ENCODE measurements at places on chromosomes 1 and 21.

DNA sequence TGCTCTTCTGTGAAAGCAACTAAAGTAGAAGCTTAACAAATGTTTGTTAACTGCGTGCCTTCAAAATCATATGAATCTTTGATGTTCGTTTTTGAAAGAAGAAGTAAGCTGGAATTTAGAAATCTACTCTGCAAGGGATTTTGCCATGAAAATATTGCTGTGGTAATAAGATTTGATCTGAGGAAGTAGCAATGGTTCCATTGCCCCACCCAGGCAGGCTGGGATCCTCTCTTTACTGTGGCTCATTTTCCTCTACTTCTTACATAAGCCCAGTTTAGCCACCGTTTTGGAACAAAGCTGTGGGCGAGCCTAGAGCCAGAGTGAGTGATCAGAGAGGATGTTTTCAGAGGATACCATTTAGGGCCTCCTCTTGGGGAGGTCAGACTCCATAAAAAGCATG lies 20.3 kb upstream of the PTGFRN start:
- no peak for DNase-seq

- DNase-seq, result no peak
These were observed 647 bp downstream of the DESI2 start for GRCh38 chr1:244653439-244654107.

DNA sequence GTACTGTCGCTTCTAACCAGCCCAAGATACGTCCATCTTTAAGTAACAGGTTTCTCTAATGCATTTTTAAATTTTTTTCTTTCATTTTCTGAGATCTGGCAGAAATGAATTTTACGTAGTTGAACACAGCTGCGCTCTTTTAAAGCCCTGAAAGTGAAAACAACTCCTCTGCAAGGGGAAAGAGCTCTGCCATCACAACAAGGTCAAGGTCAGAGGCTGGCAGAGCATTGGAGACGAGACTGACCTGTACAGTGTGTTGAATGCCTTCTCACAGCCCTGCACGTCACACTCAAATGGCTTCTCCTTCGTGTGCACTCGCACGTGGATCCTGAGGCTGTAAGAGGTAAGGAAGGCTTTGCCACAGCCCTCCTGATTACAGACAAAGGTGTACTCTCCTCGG lies 19.7 kb downstream of the MTF1 start:
- DNase-seq, result no peak

- no peak for DNase-seq
These were observed 30.0 kb upstream of the FGGY start for GRCh38 chr1:59266927-59267293.

DNA sequence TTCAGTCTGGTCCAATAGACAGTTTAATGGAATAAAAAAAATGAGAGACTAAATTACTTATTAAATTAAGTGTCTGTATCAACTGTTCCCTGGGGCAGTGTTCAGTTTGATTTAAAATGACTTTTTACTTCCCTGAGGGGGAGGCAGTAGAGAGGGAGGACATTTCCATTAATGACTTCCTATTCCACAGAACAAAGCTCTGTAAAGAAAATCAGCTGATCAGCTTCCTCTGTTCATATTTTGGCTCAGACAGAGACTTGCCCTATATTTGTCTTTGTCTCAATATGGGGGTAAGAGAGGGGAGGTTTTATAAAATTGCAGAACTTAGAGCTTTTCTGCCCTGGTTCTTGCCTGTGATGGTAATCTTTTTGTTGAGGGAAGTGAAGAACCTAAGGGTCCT lies 8.4 kb downstream of the CFAP126 start:
- DNase-seq, result no peak

GRCh38 chr21:38859852-38860251 lies 54.1 kb downstream of the ETS2 start:
- DNase-seq, result no peak

DNA sequence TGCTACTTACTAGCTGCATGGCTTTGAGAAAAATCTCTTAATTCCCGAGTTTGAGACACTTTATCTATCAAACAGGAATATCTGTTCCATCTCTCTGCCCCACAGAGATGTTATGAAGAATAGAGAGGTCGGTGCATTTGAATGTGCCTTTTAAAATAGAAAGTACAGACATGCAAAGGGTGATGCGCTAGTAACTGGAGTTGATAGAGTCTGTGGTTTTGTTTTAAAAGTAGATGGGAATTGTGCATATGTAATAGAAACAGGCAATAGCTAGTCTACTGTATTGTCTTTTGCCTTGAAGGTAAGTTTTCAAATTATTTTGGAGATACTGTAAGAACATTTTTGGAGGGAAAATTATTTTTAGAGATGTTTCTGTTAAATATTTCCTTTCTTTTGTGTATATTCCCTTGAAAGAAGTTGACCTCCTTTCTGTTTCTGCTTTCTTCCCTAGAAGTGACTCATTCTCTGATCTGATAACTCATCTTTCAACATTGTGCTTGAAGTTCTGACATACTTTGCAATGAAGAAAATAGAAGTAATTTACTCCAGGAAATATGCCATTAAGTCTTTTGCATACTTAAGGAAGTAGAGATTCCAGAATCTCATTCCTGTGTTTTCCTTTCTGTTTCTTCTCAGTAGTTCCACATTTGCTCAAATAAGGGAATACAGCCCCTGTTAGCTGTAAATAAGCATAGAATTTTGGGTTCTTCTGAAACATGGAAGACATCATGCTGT lies 151.6 kb downstream of the SDCCAG8 start:
- no peak for DNase-seq

GRCh38 chr1:22592051-22592450 lies 28.8 kb downstream of the EPHA8 start:
- no peak for DNase-seq
